Fibroblast of skin of left quadriceps (primary cell): ENCODE measurements at places on chromosomes 1 and 21.

DNA sequence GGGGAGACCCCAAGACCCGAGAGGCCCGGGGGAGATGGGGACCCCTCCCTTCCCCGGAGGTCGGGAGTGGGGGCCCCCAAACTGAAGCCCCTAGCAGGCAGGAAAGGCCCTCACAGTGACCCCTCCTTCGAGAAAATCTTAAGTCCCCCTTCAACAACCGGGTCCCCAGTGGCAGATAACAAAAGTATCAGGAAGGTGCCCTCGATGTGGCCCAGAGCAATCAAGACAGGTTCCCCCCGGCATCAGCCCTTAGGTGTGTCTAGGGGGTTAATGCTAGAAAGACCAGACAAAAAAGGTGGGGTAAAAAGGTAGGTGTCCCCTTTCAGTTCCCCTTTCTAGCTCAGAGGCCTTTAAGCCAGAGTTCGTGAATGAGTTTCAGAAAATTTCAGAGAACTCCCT, 282 bp upstream of the ECE1 start:
- DNase-seq = no peak

GRCh38 chr1:187619175-187619574, 790.4 kb downstream of the PLA2G4A start:
- DNase-seq = no peak

DNA sequence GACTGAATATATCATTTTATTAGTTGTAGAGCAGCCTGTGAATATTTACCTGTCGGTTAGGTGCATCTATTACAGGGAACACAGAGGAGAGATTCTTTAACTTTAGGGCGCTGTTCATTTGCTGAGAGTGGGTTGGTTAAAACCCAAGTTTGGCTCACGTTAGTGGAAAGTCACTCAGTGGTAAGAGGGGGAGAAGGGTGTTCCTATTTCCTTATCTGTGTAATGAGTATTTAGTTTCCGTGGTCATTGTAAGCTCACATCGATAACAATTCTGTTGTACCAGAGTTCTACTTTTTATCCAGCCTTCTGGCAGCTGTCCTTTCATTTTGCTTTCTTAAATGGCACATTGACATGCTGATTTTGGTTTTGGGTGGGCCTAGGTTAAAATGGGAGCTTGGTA, 773.2 kb upstream of the ADAMTS5 start:
- no peak for DNase-seq

GRCh38 chr1:53654216-53655210, 84.5 kb downstream of the GLIS1 start:
- DNase-seq = no peak

DNA sequence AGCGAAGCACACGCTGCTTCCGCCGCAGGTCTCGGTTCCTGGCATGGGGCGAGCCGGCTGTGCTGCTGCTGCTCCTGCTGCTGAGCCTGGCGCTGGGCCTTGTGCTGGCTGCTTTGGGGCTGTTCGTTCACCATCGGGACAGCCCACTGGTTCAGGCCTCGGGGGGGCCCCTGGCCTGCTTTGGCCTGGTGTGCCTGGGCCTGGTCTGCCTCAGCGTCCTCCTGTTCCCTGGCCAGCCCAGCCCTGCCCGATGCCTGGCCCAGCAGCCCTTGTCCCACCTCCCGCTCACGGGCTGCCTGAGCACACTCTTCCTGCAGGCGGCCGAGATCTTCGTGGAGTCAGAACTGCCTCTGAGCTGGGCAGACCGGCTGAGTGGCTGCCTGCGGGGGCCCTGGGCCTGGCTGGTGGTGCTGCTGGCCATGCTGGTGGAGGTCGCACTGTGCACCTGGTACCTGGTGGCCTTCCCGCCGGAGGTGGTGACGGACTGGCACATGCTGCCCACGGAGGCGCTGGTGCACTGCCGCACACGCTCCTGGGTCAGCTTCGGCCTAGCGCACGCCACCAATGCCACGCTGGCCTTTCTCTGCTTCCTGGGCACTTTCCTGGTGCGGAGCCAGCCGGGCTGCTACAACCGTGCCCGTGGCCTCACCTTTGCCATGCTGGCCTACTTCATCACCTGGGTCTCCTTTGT, 2.6 kb downstream of the TAS1R3 start:
- no peak for DNase-seq

GRCh38 chr1:85303440-85304162, 27.2 kb upstream of the BCL10 start:
- no peak for DNase-seq

GRCh38 chr1:155007251-155007828, 4.7 kb downstream of the ZBTB7B start:
- no peak for DNase-seq

GRCh38 chr1:93437976-93438605, 9.8 kb upstream of the FNBP1L start:
- no peak for DNase-seq
